ENCODE measurements at places on chromosomes 11 and 22. TPM values are rescaled to one million over a fixed set of nuclear protein-coding genes. Genes with fewer than 3 reads are reported as not detected.

SCARF2 gene
- total RNA-seq, result 12.8 TPM

DNA sequence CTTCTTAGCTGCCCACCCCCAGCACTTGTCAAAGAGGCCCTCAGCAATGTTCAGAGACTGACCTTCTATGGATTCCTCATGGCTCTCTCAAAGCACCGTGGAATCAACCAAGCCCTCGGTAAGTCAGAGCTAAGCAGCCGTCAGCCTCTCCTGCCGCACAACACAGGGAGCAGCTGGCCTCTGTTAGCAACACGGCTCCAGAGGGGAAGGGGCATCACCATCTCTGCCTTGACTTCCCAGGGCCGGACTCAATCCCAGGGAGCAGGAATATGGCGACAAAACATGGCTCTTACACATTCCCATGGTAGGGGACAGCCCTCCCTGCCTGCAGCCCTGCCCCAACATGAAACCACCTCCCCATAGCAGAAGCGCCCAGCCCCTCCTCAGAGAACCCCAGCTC lies 18.9 kb downstream of the ARFGAP2 start:
- no peaks in the 10 kb centered on the region for H3K27me3 ChIP-seq
- no peak for DNase-seq
- peaks cover 16% of the 10 kb centered on the region for H3K4me1 ChIP-seq
- no peaks in the 10 kb centered on the region for H3K36me3 ChIP-seq

DNA sequence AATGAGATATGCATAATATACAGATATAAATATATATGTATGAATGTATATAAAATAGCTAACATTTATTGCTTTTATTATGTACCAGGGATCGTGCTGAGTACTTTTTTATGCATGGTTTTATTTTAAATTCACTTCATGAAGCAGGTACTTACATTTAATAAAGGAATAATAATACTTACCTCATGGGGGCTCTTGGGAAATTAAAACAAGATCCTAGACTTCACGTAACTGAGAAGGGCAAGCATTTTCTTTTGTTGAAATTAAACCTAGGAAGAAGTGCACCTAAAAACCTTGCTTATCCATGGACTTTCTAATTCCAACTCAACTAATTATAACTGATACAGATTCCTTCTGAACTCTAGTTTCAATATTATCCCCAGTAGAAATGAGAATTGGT lies 40.0 kb upstream of the ABTB2 start:
- H3K4me1 ChIP-seq, result no peaks in the 10 kb centered on the region
- no peak overlapping the region for H3K27ac ChIP-seq
- no peaks in the 10 kb centered on the region for H3K27me3 ChIP-seq
- no peak for DNase-seq

TRPM5 gene
- total RNA-seq, result not detected

DNA sequence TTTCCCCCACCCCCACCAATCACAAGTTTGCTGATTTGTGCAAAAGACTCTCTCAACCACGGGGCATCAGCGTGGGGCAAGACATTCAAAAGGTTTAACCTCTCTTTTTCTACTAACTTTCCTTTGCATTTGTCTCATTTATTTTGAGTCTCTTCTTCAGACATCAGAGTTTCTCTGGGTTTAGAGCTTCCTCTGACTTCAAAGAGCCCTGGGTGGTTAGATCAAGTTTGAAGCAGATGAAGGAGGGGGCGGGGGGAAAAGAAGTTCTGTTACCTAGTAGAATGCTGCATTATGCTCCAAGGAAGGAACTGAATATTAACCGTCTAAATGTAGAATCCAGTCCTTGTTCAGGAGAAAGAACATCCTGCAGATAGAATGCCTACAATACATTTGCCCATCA lies 24.5 kb downstream of the GAS2 start:
- no peaks in the 10 kb centered on the region for H3K36me3 ChIP-seq
- no peak overlapping the region for H3K4me3 ChIP-seq
- H3K27me3 ChIP-seq, result no peaks in the 10 kb centered on the region

DNA sequence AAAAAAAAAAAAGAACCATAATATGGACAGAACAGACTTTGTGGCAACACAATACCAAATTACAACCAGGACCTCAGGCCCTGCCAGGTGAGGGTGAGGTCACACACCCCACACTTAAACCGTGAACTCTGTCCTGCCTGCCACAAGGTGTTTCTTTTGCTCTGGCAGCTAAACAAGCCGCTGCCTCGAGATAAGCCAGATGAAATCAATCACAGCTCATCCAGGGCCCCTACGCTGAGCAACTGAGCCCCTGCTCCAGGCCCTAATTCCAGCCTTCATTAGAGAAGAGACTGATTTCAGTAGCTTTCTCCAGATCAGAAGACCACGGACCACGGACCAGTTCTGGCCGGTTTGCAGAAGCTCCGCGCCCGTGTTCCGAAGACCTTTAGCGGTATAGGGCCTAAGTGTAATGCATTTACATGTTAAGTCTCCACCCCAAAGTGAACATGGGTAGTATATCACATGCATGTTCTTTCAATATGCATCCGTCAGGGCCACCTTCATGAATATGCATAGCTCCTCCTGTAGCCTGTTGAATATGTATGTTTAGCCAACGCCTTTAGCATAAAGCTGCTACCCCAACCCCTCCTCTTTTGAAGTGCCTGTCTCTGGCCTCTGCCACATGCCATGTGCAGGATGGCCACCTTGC lies 14.8 kb upstream of the RAC2 start:
- H3K4me1 ChIP-seq, result no peaks in the 10 kb centered on the region
- no peaks in the 10 kb centered on the region for H3K36me3 ChIP-seq

DNA sequence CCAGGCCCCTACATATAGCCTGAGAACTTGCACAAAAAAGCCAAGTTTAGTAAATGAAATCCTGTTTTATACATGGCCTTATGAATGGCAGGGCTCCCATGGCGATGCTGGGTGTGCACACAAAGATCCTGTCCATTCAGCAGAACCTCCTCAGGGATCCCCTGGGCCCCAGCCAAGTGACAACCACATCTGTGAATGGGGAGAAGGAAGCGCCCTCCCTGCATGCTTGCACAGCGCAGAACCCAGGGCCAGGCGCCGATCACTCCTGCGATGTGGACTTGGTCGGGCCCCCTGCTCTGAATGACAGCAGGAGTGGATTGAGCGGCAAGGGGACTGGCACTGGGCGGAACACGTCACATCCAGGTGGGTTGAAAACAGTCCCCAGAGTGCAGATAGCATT lies 4.5 kb upstream of the CDC42EP2 start:
- no peaks in the 10 kb centered on the region for H3K27me3 ChIP-seq
- no peak for DNase-seq
- peak overlapping the region; percentile 25 for H3K27ac ChIP-seq
- H3K4me3 ChIP-seq, result no peak overlapping the region
- no peaks in the 10 kb centered on the region for H3K36me3 ChIP-seq

- H3K4me3 ChIP-seq, result no peak overlapping the region
- no peak for DNase-seq
- no peaks in the 10 kb centered on the region for H3K36me3 ChIP-seq
Observed at GRCh38 chr11:44978961-44979331, 28.3 kb upstream of the TP53I11 start.

DNA sequence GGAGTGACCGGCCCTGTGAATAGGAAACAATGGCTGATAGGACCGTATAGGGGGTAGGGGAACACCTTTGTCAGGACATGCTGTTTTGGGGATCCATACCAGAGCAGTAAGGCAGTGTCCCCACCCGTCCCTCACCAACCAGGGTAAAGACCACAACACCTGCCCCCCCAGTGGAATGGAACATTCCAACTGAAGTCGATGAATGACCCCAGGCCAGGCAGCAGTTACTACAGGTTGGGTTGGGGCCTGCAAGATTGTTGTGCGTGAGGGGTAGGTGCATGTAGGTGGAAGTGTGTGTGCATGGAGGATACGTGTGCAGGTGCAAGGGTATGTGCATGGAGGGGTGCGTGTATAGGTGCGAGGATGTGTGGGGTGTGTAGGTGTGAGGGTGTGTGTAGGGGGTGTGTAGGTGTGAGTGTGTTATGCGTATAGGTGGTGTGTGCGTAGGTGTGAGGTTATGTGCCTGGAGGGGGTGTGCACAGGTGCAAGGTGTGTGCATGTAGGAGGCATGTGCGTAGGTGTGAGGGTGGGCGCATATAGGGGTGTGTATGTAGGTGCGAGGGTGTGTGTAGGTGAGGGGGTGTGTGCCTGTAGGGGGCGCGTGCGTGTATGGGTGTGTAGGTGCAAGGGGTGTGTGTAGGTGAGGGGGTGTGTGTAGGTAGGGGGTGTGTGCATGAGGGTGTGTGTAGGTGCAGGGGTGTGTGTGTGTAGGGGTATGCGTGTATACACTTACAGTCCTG lies 32.9 kb downstream of the PISD start:
- H3K27ac ChIP-seq, result peak overlapping the region; percentile 90
- H3K4me1 ChIP-seq, result no peaks in the 10 kb centered on the region
- no peak for DNase-seq
- H3K36me3 ChIP-seq, result no peaks in the 10 kb centered on the region
- peak overlapping the region; percentile 67 for H3K4me3 ChIP-seq

DNA sequence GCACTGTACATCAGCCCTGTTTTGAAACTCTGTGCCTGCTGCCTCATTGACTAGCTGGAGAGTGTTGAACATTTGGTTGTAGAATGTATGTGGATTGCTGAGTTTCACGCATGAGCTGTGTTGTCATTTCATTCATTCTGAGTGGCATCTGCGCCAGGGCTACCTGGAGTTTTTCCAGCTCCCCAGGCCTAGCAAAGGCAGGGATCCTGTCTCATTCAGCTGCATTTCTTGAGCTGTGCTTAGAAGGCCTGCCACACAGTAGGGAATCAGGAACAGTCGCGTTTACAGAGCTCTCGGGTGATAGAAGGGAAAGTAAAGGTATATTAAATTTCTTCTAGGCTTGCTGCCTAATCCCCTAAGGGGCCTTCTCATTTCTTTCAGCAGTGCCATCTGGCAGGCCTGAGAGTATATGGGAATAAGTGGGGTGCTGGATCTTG lies 44.3 kb downstream of the PTPRJ start:
- no peak overlapping the region for H3K4me3 ChIP-seq
- no peak overlapping the region for H3K27ac ChIP-seq

HPS4 gene
- 20.7 TPM for total RNA-seq

- no peak overlapping the region for H3K4me3 ChIP-seq
- H3K27me3 ChIP-seq, result no peaks in the 10 kb centered on the region
- no peaks in the 10 kb centered on the region for H3K4me1 ChIP-seq
- DNase-seq, result no peak
- H3K27ac ChIP-seq, result no peak overlapping the region
- no peaks in the 10 kb centered on the region for H3K36me3 ChIP-seq
Observed at GRCh38 chr22:48624401-48624800, 1203.3 kb downstream of the BRD1 start.

DNA sequence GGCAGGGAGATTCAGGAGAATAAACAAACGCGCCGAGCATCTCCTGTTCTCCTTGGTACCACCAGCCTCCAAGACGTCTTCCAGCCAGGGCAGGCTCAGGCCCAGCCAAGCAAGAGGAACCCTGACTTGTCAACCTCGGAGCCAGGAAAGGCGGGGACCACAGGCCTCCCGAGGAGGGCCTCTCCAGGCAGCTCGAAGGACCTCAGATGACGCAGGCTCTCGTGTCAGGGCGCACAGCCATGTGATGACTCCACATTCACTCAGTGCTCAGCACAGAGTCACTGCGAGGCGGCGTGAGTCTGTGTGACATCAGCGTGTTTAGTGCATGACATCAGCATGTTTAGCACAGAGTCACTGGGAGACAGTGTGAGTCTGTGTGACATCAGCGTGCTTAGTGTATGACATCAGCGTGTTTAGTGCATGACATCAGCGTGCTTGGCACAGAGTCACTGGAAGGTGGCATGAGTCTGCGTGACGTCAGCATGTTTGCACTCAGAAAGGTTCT lies 241.4 kb downstream of the BRD1 start:
- H3K27me3 ChIP-seq, result peaks cover 3% of the 10 kb centered on the region
- no peak overlapping the region for H3K27ac ChIP-seq
- H3K4me3 ChIP-seq, result no peak overlapping the region
- no peak for DNase-seq
- no peaks in the 10 kb centered on the region for H3K36me3 ChIP-seq
- H3K4me1 ChIP-seq, result no peaks in the 10 kb centered on the region

DNAJB13 gene
- total RNA-seq, result 0.27 TPM

SIRT3 gene
- total RNA-seq, result 12.2 TPM

GRCh38 chr22:40037320-40037719 lies 42.6 kb downstream of the FAM83F start:
- H3K4me1 ChIP-seq, result no peaks in the 10 kb centered on the region
- DNase-seq, result peak; percentile 12
- no peaks in the 10 kb centered on the region for H3K36me3 ChIP-seq
- H3K4me3 ChIP-seq, result no peak overlapping the region
- peaks cover 36% of the 10 kb centered on the region for H3K27me3 ChIP-seq

GRCh38 chr22:28808716-28809355 lies 8.5 kb upstream of the XBP1 start:
- H3K4me3 ChIP-seq, result no peak overlapping the region
- no peaks in the 10 kb centered on the region for H3K27me3 ChIP-seq
- peaks cover 4% of the 10 kb centered on the region for H3K36me3 ChIP-seq
- peaks cover 8% of the 10 kb centered on the region for H3K4me1 ChIP-seq
- no peak overlapping the region for H3K27ac ChIP-seq
